ENCODE measurements at places on chromosomes 3 and 15.

GRCh38 chr15:79290642-79291275, 8.2 kb downstream of the ANKRD34C start:
- no peak for DNase-seq

GRCh38 chr3:8416965-8417364, 84.7 kb upstream of the LMCD1 start:
- DNase-seq: no peak

GRCh38 chr3:13009132-13009945, 63.9 kb downstream of the IQSEC1 start:
- DNase-seq: no peak

- DNase-seq: no peak
Measured at GRCh38 chr3:114078126-114078525, 21.6 kb downstream of the QTRT2 start.

GRCh38 chr3:178386880-178387279, 149.4 kb upstream of the KCNMB2 start:
- DNase-seq: no peak

GRCh38 chr15:68778876-68779275, 41.8 kb downstream of the ANP32A start:
- DNase-seq: no peak

GRCh38 chr3:139136469-139137202, 91.9 kb upstream of the PRR23C start:
- DNase-seq: no peak

DNA sequence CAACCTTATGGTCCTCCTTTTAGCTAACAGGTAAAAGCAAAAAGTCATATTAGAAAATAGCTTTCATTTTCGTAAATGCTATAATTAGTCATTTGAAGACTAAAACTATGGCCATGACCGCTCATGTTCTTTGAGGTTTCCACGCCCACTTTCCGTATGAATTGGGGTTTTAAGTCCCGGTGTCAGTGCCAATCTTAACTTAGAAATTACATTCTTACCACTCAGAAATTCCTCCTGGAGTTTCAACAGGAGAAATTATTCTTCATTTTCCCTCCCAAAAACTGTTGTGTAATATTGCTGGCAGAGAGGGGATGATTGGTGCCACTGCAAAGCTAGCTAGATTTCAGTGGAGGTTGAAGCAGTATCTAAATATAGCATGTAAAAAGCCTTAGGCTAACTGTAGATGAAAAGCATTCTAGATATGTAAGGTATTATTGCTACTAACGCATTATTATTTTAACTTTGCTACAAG, 71.0 kb upstream of the MDFIC2 start:
- no peak for DNase-seq

- DNase-seq: no peak
Measured at GRCh38 chr15:49857496-49858475, 236.9 kb downstream of the DTWD1 start.

DNA sequence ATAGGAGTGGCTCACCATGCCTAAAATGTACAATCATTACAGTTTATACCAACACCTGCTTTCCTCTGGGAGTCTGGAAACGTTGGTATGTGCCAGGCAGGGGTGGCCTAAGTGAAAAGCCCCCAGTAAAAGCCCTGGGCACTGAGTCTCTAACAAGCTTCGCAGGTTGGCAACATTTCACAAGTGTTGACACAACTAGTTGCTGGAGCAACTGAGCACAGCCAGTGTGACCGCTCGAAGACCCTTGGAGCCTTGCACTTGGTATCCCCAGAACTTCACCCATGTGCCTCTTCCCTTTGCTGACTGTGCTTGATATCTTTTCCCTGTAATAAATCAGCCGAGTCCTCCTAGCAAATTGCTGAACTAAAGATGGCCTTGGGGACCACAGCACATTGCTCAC, 2.7 kb downstream of the RIOX2 start:
- DNase-seq: no peak

DNA sequence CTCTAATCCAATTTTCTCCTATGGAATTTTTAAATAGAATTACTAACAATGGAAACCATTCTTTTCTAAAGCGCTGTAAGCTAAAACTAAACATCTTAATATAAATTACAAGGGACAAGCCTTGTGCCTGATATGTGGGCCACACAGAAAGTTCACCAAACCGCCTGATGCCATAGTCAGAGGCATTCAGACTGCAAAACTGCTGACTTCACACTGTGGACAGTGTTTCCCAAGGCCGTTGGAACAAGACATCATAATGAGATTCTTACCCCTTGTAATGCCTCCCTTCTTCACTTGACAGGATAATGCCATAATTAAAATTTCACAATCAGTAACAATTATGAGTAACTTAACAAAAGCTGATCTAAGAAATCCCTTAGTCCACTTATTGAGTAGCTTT, 14.9 kb downstream of the SH3GL3 start:
- DNase-seq: no peak
